Type B pancreatic cell (in vitro differentiated cells): ENCODE measurements at places on chromosomes 1 and 21.

- no peak for DNase-seq
Measured at GRCh38 chr1:107141491-107142126, 770 bp downstream of the NTNG1 start.

DNA sequence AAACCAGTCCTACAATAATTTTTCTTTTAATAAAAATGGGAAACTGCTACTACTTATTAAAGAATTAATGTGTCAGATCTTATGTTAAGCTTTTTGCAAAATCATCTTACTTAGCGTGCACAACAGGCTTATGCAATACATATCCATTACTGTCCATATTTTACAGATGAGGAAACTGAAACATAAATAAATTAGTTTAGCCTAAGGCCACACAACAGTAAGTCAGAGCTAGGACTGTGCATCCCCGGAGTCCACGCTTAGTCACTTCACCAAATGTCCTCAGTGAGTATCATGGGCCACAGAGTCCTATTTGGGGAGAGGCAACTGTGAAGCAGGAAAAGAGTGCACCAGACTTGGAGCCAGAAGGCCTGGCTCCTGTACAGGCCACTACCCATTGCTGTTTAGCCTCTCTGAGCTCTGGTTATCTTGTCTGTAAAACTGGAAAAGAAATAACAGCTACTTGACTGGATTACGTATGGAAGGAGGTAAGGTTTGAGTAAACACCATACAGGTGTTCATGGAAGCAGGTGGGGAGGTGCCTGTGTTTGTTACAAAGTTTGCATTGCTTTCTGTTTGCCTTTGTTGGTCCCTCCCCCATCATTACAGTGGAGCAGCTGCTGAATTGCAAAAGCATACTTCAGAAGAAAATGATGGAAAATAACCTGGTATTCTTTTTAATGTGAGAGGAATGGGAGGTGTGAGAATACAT lies 192.8 kb downstream of the FCRL5 start:
- DNase-seq = no peak

- no peak for DNase-seq
Measured at GRCh38 chr1:32215629-32216480, 6.3 kb downstream of the TMEM234 start.

DNA sequence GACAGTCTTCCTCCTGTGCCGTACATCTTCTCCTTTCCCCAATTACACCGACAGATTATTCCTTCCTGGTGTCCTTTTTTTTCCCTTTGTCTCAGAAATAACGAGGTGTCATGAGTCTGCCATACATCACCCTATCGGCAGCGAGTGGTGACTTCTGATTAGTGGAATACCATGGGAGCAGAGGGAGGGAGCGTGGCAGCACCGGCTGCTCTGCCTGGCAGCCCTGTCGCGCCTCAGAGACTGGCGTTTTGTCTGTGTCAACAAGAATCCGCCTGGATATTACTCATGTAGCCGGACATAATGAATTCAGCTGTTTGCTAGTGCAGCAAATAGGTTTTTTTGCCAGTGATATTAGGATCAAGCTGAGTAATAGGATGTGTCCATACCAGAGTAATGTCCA lies 51.8 kb downstream of the UTP25 start:
- no peak for DNase-seq

GRCh38 chr1:219185486-219186117 lies 11.9 kb downstream of the LYPLAL1 start:
- no peak for DNase-seq

GRCh38 chr1:235911876-235912275 lies 45.2 kb upstream of the LYST start:
- no peak for DNase-seq

DNA sequence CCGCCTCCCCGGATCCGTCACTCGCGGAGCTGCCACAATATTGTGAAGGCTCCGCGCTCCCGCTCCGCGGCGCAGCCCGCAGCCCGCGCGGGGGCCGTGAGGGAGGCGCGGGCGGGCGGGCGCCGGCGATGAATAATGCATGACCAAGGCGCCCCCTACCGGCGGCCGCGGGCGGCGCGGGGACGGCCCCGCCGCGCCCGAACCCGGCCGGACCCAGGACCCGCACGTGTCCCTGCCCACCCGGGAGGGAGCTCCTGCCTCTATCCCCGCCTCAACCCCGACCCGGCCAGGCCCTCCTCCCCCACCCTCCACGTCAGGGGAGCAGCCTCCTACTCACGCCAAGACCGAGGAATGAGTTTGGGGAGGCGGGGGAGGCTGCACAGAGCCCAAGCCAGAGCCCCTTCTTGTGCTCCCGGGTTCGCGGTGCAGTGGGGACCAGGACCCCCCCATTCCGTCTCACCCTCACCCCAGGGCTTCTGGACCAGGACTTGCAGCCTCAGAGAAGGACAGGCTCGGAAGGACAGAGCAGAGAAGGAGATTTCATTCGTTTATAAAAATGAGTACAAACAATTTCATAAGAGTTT lies 70.8 kb upstream of the CASZ1 start:
- peak; percentile 82 for DNase-seq

- DNase-seq = no peak
Measured at GRCh38 chr1:200112290-200112689, 84.8 kb downstream of the NR5A2 start.

DNA sequence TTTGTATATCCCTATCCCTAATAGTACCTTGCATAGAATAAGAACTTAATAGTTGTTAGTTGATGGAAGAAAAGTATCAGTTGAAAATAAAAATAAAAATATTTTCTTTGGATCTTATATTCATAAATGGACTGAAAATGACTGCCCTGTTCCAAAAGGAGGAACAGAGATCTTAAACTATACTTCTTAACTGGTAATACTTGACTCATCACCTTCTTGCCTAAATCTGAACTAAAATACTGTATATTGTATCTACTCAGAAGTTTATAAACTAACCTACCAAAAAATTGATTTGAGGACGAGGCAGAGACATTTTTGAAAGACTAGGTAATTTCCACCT lies 178.8 kb downstream of the SYT2 start:
- DNase-seq = no peak

DNA sequence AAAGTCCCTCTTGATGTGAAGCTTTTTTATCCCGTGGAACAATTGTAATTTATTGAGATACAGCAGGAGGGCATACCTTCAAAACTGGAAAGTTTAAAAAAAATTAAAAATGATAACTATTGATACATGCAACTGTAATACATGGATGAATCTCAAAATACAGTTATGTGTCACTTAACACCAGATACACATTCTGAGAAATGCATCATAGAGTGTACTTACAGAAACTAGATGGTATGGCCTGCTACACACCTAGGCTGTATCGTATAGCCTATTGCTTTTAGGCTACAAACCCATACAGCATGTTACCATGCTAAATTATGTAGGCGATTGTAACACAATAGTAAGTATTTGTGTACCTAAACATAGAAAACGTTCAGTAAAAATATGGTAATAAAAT lies 7.1 kb upstream of the AKNAD1 start:
- no peak for DNase-seq

GRCh38 chr1:116377541-116378529 lies 4.8 kb downstream of the ATP1A1 start:
- no peak for DNase-seq

DNA sequence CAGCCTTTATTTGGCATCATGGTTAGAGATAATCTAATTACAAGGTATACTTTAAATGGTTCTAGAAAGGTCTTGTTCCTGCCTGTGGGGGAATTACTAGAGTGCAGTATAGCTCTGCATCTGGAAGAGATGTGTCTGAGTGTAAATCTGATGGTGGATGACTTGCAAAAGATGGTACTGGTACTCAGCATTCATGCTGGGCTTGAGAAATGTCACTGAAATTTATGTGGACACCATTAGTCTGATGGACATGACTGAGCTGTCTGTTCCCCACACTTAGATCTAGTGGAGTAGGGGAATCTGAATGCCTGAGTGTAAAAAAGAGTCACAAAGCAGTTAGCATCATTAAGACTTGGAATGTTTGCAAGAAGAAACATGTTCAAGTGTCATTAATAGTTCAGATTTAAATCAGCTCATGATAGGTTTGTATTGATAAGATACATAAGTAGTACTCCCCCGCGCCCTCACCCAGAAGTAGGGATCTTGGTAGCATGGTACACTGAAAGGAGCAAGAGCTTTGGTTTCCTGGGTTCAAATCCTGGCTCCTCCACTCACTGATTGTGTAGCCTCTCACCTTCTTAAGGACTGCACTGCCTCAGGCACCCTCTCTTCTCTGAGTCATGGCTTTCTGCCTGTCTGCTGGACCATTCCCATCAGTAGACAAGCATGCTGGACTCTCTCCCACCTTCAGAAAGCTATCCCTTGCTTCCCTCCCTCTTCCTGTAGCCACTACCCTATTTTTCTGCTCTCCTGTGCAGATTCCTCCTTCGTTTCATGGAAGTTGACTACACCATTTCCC lies 292.9 kb downstream of the NFIA start:
- DNase-seq = no peak

GRCh38 chr1:214312530-214313051 lies 31.6 kb downstream of the SMYD2 start:
- DNase-seq = no peak

DNA sequence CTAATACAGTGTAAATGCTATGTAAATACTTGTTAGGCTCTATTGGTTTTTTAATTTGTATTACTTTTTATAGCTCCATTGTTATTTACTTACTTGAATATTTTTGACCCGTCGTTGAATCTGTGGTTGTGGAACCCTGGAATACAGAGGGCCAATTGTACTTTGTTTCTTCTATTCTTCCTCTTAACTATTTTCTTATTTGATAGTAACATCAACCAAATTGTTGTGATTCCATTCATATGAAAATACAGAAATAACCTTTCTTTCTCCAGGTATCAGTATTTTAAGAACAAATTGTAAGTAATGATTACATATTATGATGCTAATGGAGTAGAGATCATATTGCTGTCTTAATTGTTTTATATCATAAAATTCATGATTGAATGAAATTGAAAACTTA lies 73.7 kb downstream of the FNBP1L start:
- DNase-seq = no peak

GRCh38 chr1:223803211-223803610 lies 42.5 kb downstream of the TP53BP2 start:
- no peak for DNase-seq

DNA sequence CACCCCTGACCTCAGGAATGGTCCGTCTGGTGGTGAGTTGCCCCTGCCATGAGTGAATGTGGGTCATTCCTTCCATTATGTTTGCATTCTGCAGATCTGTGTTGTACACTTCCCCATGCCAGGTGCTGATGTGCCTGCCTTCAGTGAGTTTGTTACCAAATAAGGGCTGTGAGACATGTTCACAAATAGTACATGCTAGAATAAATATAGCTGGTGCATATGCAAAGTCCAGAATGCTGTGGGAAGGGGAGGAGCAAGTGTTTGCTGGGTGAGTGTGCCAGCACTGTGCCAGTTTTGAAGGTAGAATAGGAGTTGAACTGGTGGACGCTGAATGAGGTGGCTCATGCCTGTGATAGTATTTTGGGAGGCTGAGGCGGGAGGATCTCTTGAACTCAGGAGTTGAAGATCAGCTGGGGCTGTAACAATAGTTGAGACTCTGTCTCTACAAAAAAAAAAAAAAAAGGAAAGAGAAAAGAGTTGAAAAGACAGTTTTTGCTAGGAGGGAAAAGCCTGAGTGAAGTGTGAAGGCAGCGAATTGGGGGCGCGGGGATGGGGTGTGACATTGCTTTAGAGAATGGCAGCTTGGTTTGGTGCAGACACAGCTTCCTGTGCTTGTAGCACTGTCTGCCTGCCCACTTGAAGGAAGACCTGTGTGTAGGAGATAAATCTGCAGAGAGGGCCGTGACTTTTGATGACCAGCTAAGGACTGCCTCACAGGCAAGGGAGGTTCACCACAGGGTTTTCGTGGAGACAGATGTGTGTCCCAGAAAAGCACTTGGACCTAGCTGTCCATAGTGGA lies 61.1 kb downstream of the LGR6 start:
- no peak for DNase-seq

GRCh38 chr1:177959811-177960515 lies 9.9 kb downstream of the SEC16B start:
- DNase-seq = no peak

DNA sequence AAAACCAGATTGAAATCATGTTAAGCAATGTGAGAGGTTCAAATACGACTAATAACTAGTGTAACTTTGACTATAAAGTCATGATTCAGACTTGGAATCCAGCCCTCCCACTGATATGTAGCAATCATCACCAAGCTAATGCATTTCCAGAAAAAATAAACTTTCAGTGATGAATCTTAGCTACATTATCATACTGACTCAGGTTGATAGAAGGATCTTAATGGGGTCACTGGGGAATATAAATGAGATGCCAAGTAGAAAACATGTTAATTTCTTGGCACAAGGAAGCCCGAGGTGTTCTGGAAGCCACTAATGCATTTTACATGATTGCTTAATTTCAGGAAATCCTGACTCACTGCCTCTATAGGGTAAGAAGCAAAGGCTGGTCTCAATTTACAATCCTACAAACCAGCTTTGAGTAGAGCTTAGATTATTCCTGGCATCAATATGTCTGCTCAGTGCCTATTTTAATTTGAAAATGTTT lies 67.7 kb downstream of the SELENOF start:
- DNase-seq = no peak

- DNase-seq = no peak
Measured at GRCh38 chr1:245118066-245118465, 36.7 kb upstream of the KIF26B start.

DNA sequence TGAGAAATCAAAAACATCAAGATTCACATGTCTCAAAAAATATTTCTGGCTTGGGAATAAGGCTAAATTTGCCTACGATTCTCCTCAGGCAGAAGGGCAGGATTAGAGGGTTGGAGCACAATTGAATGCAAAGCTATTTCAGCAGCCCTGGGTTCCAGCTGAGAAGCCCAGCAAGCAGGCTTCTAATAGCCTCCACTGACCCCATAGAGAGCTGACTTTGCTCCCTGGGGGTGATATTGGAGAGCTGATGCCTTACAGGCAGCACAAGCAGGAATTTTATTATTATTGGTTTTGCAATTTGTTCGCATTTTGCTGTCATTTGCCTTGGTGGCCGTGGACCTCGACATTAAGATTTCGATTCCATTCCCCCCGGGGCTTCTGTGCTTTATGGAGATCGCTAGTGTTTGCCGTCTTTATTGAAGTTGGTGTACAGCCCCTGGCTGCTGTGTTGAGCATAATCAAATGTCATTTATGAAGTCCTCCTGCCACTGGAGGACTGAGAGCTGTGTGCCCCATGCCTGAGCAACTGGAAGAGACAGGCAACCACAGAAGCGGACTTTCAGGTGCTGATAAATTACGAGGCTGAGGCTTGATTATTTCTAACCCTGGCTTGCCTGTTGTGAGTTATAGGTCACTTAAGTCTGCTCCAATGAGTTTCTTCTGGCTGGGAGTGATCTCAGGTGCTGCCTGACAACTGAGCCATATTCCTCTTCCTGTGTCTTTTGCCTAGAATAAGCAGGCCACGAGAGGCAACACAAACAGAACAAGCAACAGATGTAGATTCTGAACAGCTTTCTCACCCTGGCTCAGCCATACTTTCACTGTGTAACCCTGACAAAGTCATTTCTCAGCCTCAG lies 518.4 kb upstream of the CAMK1G start:
- no peak for DNase-seq

DNA sequence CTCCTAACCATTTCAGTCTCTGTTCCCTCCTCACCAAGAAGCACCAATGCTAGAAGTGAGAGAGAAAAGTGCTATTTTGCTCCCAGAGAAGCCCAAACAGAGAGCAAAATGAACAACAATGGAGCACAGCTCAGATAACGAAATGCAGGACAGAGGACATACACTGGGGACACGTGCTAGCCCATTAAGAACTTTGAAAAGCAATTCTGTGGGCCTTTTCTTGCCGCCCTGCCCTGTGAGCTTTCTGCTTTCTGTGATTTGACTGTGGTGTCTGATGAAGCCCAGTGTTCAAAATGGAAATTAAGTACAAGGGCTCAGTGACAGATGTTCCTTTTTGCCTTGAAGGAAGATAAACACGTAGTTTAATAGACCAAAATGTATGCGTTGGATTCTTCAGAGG lies 130.8 kb downstream of the S1PR1 start:
- DNase-seq = no peak

- DNase-seq = no peak
Measured at GRCh38 chr1:184388319-184388889, 1.6 kb downstream of the C1orf21 start.
